ENCODE measurements at places on chromosomes 5 and 9.

- no peak for DNase-seq
Observed at GRCh38 chr9:76302947-76303550, 91.2 kb downstream of the RFK start.

- DNase-seq, result no peak
Observed at GRCh38 chr5:125898851-125899405, 524.3 kb upstream of the GRAMD2B start.

DNA sequence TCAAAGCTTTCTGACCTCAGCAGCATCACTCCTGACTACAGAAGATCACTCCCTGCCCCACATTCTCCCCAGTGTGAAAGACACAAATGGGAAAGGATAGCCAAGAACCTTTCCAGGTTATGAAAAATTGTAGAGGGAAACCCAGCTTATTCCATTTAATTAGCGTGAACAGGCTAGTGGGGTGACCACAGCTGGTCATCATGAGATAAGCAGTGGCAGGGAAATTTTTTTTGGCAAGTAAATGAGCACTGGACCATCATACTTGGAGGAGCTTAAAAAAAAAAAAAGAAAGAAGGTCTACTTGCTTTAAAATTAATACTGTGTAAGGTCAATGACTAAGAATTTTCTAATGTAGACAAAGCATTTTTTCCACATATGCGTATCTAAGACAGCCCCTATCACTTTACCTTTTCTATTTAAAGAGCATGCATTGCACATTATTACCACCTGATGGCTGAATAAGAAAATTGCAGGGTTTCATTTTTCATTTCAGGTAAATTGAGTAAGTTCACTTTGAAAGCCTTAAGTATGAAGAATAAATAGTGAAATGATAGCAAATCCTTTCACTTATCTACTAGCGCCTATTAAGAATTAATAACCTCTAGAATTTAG, 123.6 kb downstream of the ELAVL2 start:
- no peak for DNase-seq

DNA sequence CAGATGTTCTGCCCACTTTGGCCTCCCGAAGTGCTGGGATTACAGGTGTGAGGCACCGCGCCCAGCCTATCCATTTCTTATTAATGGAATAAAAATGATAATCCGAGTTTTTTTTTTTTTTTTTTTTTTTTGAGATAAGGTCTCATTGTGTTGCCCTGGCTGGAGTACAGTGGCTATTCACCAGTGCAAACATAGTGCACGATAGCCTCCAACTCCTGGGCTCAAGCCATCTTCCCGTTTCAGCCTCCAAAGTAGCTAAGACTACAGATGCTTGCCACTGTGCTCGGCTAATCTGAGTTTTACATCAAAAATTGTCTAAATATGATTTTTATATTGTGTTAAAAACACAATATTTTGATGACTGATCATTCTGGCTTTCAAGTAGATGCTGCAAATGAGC, 6.6 kb downstream of the GPR107 start:
- no peak for DNase-seq

DNA sequence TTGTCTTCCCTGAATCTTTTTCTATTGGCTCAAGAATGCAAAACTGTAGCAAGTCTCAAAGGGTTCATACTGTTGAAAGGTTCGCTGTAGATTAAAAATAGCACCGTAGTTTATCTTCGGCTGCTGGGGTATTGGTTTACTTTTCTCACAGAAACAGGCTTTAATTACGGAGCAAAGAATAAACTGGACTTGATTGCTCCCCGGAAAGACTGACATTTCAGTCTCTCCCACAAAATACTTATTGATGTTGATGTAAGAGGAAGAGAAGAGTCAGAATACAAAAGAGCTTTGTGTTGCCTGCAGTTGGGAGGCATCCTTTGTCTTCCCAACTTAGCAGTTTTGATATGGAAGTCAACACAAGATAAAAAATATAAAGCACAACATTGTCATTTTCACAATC, 183.9 kb upstream of the DMAC1 start:
- DNase-seq, result no peak

GRCh38 chr5:44536650-44537260, 147.5 kb upstream of the FGF10 start:
- no peak for DNase-seq

GRCh38 chr5:159005062-159005461, 94.7 kb downstream of the EBF1 start:
- no peak for DNase-seq

DNA sequence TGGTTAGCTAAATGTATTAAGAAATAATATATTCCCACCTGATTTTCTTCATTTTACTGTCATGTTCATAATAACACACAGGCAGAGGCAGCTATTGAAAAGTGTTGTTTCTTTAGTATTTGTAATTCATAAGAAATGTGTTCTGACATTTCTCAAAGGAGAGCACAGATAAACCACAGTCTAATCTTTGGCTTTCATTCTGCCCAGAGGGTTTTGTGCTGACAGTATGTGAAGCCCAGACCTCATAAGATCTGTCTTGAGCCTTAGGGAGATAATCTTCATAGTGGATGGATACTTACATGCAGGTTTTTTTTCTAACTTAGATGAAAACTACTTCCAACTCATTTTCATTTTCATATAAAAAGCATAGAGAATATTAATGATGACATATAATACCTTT, 206.1 kb downstream of the CHSY3 start:
- DNase-seq, result no peak

GRCh38 chr9:5764130-5764868, 68.6 kb downstream of the ERMP1 start:
- no peak for DNase-seq

DNA sequence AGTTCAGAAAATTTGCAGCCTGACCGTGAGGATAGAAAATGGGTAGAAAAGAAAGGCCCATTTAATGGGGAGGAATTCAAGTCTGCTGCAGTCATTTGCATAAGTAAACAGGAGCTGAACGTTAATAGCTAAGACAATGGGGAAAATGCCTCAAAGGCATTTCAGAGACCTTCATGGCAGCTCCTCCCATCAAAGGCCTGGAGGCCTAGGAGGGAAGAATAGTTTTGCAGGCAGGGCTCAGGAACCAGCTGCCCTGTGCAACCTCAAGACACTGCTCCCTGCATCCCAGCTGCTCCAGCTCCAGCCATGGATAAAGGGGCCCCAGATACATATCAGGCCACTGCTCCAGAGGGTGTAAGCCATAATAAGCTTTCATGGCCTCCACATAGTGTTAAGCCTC, 32.2 kb upstream of the CDH18 start:
- no peak for DNase-seq

DNA sequence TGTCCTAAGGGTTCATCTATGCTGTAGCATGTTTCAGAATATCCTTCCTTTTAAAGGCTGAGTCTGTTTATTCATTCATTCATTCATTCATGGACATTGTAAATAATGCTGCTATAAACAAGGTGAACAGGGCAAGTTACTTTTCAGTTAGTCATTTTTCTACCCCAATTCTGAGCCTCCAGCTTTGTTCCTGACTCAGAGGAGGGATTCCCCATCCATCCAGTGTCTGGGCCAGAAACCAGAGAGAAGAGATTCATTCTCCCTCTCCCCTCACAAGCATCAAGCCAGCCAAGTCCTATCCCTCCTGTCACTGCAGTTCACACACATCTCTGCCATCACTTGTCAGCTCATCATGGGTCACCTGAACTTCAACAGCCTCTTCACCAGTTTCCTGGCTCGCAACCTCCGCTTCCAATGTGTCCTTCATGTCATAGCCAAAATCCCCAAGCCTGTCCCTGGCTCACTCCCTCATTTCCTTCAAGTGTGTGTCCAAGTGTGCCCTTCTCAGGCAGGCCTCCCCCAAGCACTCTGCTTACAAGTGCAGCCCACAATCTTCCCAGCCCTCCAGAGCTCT, 203.0 kb downstream of the TTLL11 start:
- no peak for DNase-seq

Data from T-helper 17 cell (primary cell).